Stimulated activated CD4-positive, alpha-beta T cell treated with anti-CD3 and anti-CD28 coated beads, Interleukin-12 subunit alpha, Interleukin-12 subunit beta, amount 100 ng/mL, for 24 hours (primary cell): ENCODE measurements at places on chromosomes 13 and 19.
A peak's percentile ranks its signal among the peaks of the same experiment; 100 is the strongest.

- DNase-seq = no peak
These were observed 5.9 kb upstream of the SRRM5 start for GRCh38 chr19:43605875-43606568.

DNA sequence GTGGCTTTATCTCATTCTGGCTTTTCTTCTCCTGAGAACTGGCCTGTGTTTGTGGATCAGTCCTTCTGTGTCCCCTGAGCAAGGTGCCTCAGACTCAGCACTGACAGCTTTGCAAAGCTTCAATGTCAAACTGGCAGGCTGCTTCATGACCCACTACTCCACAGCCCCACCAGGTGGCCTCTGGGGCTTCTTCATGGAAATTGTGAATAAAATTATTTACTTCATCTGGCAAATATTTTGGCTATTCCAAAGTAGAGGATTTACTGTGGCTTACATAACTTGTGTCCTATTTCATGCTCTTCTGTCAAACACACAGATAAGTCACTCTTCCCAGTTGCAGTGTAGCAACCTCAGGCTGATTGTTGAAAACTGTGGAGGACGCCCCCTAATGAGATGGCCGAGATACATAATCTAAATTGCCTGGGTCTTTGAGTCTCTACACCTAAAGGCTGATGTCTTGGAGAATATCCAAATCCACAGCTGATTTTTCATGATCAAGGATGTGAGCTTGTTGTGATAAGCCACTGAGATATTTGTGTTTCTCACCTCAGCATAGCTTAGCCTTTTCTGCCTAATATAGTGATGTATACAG is 721.9 kb upstream of the SLC10A2 start:
- no peak for DNase-seq

DNA sequence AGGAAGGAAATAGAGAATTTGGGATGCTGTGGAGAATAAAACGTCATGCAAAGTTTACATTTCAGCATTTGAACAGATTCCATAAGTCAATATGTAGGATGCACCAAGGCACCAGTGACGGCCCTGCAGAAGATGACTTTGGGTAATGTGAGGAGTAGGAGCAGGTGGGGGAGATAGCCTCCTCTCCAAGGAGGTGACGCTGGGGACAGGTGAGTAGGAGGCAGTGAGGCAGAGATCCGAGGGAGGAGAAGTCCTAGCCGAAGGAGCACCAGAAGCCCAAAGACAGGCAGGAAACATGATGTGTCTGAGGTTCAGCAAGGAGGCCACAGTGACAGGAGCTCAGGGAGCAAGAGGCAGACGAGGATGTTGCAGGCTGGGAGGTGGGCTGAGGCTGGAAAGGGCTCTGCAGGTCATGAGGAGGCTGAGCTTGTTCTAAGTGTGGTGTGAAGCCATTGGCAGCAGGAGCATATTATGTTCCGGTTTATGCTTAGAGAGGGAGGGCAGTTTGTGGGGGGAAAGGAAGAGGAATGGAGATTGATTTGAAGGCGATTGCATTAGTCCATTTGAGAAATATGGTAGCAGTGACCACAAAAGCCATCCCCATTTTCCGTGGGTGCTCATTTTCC is 55.7 kb upstream of the C1QTNF9 start:
- no peak for DNase-seq

DNA sequence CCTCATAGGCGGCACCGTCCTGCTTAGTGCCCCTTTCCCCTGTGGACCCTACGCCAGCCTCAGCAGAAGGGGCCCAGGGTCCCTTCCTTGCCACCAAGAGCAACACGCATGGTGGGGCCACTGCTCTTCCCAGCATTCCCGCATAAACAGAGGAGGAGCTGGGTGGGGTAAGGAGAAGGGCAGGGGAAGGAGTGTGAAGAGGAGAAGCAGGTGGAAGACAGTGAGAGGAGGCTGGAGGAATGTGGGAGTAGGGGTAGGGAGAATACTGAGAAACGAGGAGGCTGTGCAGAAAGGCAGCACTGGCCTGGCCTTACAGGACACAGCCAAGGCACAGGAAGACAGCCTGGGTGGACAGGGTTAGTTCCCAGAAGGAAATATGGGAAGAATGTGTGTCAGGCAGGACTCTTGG is 43.9 kb downstream of the ZNF331 start:
- no peak for DNase-seq

GRCh38 chr19:13938301-13939064 is at the start of gene PODNL1:
PODNL1 (minus strand) TSS chr19:13938417; CDS start chr19:13938181, 236 bp downstream.
- DNase-seq = no peak

DNA sequence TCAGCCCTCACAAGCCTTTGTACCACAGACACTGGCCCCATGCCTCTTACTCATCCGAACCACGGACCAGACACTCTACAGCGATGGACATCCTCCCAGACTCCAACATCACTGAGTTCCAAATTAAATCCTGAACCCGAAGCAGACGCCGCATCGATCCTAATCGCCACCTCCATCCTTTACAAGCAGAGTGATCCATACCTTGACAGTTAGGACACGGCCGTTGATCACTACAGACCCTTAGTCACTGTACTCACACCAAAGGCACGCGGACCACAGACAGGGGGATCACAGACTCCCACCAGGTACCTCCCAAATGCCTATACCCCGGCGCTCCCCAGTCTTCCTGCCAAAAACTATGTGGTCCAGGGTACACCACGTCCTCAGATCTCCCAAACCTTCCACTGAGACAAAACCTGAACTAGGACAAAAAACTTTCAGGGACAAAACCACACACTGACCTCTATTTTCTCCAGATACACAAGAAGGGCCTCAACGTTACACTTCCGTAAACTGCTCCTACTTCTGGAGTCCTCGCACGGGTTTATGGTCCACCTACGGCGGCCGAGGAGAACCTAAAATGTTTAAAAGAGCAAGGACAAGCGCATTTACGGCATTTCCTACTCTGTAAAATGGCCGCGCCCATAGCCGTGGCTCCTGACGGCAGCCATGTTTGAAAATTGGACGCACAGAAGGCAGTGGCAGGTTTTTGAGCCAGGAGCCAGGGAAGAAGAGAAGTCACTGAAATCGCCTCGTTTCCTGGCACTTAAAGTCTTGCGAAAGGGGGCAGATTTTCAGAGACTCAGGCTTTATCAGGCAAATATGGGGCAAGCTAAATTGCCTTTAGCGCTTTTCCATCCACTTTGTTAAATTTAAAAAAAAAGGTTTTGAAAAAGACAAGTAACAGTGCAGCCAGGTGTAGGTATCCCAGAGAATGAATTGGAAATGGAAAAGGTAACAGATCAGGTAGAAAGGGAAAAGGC is at the start of gene ZNF350:
ZNF350 (minus strand) TSS at position 532 of the 983 bp plus-strand sequence. CDS start 12,480 bp downstream, outside the sequence.
- peak; percentile 69 for DNase-seq

DNA sequence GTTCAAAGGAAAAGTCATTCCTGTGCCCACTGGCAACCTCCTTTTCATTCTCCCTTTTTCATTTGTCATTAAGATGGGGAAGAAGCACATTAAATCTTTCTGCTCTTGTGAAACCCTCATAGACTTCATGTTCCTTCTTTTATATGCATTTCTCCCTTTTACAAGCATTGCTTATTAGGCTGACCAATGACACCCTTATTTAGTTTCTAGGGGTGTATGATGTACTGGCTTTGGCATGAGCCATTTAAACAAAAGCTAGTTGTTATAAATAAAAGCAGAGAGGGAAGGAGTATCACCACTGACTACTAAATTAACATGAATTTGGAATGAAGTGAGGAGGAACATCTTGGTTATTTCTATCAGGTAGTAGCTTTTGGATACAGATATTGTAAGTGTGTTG is 68.2 kb upstream of the PCDH9 start:
- no peak for DNase-seq

DNA sequence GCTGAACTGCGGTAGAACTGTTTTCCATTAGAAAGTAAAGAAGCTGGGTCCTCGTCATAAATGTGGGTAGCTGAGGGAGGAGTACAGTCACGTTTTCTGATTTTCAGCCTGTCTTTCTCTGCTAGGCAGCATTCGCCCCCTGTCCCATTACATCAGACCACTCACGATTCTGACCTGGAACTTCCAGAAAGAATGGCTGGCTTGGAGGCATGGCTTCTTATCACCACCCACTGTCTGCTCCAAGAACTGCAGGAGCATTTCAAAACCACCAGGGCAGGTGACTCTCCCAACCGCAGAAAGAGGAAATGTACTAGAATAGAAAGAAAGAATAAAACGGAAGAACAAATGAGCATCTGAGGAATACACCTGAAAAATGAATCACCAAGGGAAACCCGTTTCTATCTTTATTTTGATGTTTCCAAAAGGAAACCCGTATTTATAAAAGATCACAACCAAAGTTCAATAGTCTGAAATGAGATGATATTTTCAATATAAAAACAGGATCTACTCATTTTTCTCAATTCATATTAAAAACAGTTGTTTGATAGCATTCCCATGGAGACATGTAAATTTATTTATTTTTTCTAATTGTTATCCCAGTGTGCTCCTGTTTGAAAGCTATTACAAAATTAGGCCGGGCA is 22.1 kb upstream of the POMP start:
- peak; percentile 30 for DNase-seq

DNA sequence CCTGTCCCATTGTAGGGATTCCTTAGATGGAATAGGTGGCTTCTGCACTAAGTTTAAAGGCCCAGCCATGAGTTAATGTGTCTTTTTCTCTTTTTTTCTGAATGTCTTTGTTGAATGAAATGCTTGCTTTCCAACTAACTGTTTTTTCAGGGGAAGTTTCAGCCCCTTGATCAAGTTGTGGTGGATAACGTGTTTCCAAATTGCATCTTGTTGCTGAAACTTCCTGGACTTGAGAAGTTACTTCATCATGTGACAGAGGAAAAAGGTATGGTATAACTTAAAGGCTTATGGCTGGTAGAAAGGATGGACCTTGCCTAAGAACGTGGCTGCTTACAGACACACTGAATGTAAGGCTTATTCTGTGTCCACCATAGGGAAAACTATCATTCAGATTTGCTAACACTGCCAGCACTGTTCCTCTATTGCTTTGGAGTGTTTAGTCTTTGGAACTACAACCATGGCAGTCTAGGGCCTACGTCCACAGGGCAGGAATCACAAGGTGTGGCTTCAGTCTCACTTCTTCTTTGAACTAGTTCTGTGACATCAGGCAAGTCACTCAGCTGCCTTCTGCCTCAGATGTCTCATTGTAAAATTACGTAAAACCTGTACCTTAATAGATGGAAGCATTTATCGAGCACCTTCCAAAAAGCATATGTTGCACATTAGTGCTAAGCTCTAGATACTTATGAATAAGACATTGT is 25.3 kb downstream of the RNASEH2B start:
- DNase-seq = no peak

DNA sequence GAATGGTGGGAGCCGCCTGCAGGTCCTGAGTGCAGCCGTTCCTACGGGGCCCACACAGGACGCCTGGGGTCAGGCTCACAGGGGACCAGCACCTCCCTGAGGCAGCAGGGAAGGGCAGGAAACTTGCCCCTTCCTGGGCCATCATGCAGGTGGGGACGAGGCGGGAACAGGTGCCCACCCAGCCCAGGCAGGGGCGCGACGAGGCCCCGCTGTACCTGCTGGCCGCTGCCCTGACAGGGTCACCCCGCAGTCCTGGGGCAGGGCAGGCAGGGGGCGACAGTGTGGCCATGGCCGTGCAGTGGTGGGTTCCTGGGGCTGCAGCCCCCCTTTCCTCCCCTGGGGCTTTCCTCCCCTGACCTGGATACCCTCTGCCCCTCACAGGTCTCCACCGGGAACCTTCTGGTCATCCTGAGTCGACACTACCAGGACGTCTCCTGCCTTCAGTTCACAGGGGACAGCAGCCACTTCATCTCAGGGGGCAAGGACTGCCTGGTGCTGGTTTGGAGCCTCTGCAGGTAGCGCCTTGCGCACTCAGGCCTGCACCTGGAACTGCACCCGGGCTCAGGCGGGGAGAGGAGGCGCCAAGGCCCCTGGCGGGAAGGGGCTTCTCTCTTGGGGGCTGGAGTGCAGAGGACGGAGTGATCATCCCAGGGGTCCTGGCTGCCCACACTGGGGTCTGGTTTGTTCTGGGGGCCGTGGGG is 5.4 kb downstream of the WDR18 start:
- DNase-seq = no peak

GRCh38 chr13:102231479-102231878 is 170.4 kb downstream of the FGF14 start:
- no peak for DNase-seq

- DNase-seq = no peak
These were observed 456 bp upstream of the RAB4B start for GRCh38 chr19:40777645-40777936.

- no peak for DNase-seq
These were observed 78.0 kb downstream of the STARD13 start for GRCh38 chr13:33207615-33207961.

GRCh38 chr13:50006426-50007135 is 8.7 kb upstream of the KCNRG start:
- DNase-seq = no peak

DNA sequence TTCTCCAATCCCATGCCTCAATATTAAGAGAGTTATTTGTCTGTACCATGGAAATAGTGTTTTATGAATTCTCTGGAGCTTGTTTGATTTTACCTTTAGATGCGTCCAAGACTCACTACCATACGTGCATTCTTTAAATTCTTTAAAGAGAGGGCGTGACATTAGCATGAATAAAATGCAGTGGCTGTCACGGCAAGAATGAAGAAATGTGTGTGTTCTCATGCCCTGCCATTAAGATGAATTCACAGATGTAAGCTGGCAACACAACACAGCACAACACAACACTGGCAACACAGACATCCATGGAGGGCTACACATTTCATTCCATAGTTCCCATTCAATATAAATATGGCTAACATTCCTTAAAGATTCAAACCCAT is 213.4 kb downstream of the ENOX1 start:
- DNase-seq = no peak

GRCh38 chr19:42475366-42475765 is 32.6 kb upstream of the CXCL17 start:
- DNase-seq = no peak
